ENCODE measurements at places on chromosomes 11 and 22.

DNA sequence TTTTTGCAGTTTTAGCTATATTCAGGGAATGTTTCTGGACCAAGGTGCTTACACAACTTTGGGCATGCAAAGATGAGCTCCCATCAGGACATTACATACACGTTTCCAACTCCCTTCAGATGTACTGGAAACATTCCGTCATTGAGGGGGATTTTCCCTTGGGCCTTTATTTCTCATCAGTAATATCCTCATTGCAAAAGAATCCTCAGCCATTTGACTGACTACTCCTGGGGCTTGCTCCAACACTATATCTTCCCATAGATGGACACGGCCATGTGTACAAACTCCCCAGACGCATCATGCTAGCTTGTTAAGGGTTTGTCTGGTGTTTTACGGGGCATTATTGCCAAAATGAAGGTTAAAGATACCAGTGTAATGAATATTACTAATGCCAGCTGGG lies 59.3 kb upstream of the NUP160 start:
- no peak for DNase-seq

DNA sequence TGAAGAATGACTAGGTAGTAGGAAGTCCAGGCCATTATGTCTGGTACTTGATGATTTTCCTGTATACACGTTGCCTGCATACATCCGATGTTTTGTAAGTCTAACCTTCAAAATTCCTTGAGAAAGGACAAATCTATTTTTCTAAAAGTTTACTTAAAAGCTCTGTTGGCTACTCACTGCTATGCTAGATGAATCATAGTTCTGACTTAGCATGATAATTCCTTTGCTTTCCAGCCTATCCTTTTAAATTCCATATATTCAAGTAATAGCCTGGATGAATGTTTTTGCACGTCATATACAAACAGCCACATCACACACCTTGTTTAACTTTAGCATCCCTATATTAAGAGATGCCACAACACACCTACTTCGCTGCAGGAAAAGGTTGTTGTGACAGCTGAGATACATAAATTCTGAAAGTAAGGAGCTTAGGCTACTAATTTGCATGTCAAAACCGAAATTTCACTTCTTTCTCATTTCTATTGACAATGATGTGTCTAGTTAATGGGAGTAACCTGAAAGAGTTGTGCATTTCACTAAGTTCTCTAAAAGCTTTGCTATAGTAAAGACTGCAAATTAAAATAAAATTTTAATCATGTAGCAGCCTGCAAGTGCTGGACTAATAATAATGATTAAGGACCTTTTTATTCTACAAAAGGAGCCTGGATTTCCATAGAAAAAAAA lies 1116.4 kb downstream of the JRKL start:
- no peak for DNase-seq

DNA sequence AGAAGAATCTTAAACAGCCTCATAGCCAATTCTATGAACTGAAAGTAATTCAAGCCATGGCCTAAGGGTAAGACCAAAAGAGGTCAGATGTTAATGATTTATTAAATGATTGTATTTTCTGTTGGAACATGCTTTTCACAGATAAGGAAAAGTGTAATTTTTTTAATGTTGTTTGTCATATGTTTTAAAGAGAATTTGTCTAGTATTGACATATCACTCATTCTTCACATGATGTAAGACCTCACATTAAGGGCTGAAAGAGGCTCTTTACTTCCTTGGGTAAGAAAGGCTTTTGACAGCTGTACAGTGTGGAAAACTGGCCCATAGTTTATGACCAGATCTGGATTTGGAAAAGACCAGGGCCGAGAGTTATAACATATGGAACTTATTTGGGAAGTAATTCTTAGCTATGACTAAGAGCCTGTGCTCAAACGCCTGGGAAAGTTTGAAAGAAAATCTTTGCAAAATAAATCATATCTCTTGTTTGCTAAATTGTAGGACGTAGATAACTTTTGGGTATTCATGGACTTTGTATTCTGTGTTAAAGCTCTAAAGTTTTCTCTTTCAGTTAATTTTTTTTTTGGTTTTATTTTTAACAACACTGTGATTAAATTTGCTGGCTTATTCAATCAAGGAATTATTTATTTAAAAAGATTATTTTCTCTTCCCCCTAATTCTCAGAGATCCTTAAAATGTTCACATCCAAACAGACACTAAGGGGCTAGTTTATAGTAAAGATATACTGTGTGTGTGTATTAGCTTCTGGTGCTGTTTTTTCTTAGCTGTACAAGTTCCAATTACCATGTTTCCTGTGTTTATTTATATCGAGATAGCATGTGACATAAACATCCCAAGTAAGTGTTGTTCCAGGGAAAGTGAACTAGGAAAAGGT lies 162.2 kb downstream of the ARHGAP42 start:
- no peak for DNase-seq

- DNase-seq = no peak
Observed at GRCh38 chr11:67033661-67034166, 10.8 kb downstream of the SYT12 start.

DNA sequence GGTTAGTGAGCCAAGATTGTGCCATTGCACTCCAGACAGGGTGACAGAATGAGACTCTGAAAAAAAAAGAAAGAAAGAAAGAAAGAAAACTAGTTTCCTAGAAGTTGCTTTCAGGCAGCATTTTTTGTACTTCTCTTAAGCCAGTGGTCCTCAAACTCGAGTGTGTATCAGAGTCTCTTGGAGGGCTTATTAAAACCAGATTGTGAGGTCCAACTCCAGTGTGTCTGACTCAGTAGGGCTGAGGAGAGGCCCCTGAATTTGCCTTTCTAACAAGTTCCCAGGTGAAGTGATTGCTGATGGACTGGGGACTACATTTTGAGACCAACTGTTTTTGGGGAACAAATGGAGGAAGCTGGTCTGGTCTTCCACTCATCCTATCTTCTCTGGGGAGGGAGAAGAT lies 57.5 kb upstream of the VSTM5 start:
- no peak for DNase-seq

DNA sequence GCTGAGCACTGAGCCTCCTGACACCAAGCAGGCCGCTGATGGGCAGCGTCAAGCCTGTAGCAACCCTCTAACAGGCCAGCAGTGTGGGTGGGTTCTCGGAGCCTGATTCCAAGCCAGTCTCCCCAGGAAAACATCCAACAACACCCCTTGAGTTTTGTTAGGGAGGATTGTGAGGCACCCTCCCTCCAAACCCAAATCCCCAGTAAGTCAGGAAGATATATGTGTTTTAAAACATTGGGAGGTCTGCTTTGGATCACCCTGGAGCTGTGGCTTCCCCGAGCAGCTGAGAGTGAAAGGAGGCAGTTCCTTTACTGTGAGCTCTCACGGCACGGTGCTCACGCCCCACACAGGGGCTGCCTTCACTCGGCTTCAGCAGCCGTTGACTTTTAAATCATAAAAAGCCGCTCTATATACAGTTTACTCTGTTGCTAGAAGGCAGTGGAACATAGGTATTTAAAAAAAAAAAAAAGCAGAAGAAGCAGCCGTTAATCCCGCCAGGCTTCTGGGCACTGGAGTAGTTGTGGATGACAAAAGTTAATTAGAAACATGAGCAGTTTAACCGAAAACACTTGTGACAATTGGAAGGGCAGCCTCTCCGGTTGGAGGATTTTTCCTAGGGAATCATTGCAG lies 218.6 kb downstream of the NAV2 start:
- DNase-seq = no peak

DNA sequence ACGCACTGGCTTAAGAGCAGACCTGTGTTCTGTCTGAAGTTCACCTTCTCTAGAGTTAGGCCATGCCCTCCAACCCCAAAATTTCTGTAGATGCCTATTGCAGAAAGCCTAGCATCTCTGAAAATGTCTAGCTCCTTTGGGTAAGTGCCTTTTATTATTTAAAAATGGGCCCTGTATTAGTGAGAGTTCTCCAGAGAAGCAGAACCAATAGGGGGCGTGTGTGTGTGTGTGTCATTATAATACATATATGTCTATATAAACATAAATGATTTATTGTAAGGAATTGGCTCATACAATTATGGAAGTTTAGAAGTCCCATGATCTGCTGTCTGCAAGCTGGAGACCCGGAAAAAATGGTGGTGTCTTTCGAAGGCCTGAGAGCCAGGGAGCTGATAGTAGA lies 144.7 kb downstream of the TTC17 start:
- DNase-seq = no peak

DNA sequence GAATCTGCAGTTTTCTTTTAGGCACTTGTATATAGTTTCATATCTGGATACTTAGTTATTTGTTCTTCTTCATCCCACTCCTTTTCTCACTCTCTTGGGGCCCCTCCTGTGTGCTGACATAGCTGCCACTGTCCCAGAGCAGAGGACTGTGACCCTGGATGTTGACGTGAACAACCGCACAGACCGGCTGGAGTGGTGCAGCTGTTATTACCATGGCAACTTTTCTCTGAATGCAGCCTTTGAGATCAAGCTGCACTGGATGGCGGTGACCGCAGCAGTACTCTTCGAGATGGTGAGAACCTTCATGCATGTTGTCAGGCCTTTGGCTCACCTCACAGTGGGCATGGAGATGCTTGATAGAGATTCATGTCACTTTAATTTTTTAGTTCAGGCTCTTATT lies 50.9 kb upstream of the YWHAH start:
- DNase-seq = peak; percentile 81

- DNase-seq = no peak
Observed at GRCh38 chr11:84812471-84812969, 814.6 kb downstream of the DLG2 start.

DNA sequence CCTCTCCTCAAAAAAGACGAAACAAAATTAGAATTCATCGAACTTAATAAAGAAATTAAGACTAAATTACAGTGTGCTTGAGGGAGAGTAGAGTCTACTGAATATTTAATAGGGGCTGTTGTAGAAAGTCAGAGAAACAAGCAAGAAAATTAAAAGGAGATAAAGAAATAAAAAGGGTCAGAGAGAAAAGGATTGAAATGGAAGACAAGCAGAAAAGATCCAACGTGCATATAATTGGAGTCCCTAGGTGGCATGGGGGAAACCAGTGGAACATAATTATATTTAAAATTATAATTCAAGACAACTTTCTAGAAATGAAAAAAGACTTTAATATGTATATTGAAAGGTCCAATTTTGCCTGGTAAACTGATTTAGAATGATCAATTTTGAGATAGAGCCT lies 74.3 kb downstream of the ACER3 start:
- DNase-seq = no peak

DNA sequence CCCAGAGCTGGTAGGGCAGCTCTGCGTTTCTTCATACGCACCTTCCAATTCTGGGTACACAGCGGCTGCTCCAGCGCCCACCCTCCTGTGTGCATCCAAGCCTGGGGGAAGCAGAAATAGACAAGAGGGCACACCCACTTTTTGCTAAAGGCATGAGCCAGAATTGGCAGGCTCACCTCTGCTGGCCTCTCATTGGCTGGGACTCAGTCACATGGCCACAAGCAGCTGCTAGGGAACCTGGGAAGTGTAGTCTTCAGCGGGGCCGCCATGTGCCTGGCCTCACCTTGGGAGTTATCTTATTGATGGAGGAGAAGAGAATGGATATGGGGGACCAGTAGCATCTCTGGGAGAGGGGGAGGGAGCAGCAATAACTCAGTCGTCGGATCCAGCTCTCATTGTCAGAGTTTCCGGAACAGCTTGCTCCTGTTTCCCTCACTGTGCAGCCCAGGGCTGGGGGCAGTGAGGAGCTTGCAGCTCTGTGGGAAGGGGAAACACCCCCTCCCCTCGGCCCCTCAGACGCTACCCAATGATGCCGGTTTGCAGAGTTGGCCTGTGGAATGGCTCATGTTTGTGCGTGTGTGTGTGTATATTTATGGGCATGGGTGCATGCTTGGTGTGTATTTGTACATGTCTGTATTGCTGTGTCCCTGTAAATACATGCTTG lies 11.8 kb upstream of the MIEF1 start:
- no peak for DNase-seq

DNA sequence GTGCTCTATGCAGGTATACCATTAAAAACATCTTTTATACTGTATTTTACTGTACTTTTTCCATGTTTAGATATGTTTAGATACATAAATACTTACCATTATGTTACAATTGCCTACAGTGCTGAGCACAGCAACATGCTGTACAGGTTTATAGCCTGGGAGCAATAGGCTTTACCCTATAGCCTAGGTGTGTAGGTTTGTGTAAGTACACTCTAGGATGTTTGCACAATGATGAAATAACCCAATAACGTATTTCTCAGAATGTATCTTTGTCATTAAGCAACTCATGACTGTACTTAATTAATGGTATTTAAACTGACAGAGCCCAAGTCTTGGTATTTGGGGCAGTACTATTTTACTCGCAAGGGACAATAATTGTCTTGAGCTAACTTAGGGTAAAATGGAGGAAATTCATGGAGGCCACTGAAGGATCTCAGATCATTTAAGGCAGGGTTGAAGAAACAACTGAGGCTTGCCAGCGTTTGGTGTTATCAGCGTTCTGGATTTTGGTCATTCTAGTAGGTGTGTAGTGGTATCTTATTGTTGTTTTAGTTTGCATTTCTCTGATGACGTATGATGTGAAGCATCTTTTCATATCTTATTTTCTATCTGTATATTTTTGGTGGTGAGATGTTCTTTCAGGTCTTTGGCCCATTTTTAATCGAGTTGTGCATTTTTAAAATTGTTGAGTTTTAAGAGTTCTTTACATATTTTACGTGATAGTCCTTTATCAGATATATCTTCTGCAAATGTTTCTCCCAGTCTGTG lies 42.4 kb downstream of the ADAMTS15 start:
- no peak for DNase-seq

- DNase-seq = no peak
Observed at GRCh38 chr11:116715383-116715782, 57.4 kb downstream of the BUD13 start.

- DNase-seq = no peak
Observed at GRCh38 chr11:75342966-75343870, 8.2 kb downstream of the ARRB1 start.

DNA sequence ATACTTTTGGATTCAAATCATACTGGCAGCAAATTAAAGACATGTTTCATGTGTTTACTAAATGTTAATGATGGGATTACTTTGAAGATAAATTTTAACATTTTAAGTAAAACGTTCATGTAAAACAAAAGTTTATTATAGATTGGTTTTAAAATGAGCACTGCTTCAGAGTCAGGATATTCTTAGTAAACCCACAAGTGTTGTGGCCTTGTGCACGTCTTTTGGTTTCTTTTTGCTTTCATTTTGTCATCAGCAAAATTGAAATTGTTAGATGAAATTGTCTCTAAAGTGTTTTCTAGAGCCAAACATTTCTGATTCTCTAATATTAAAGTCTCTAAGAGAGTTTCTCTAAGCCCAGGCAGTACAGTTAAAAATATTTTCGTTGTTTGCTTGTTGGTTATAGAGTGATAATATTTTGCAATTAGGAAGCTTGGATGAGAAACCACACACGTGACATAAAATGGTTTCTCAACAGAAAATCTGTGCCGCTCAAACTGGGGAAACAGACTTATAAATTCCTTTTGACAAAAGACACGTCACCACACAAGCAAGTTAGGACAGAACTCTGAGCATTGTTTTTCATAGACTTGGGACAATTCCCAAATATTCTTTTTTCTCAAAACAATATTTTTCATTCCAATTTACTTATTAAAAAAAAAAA lies 164.4 kb downstream of the TEAD1 start:
- no peak for DNase-seq

- DNase-seq = no peak
Observed at GRCh38 chr22:24761888-24762675, 12.4 kb downstream of the PIWIL3 start.

GRCh38 chr11:60902625-60903024 lies 3.8 kb downstream of the PRPF19 start:
- no peak for DNase-seq

Data from spinal cord (tissue), 10 donors.